Thoracic aorta (tissue), 2 donors: ENCODE measurements at places on chromosomes 16 and 17.
A peak's percentile ranks its signal among the peaks of the same experiment; 100 is the strongest.

DNA sequence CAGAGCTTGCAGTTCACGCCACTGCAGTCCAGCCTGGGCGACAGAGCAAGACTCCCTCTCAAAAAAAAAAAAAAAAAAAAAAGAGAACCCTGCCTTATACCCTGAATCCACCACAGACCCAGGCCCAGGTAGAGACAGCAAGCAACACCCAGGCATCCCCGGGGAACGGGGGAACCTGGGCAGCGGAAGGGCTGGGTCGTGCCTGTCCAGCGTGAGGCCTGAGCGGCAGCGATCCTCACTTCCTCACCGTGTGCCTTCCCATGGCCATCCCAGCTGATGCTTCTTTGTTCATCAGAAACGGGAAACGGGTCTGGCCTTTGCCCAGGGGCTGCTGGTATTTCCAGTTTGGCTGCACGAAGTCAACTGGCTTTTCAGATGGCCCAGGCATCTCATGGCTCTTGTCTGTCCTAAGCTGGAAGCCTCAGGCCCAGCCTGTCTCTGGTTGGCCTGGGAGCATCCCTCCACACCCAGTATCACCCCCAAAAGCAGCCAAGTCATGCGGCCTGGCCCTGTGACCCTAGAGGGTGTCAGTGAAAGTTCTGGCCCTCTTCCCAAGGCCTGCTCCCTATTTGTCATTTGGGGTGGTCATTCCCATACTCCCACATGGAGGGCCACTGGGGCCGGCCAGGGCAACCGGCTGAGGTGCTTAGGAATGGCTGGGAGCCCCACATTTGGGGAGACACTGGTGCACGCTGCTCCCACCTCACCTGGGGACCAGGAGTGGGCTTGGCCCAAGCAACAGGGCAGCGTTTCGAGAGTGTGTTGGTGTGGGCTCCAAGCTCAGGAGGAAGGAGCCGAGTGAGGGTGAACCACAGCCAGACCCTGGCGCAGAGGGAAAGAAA, 20.1 kb downstream of the FAM83G start:
- H3K4me1 ChIP-seq, result no peaks in the 10 kb centered on the region
- no peaks in the 10 kb centered on the region for H3K27me3 ChIP-seq
- no peak overlapping the region for H3K27ac ChIP-seq
- no peak for DNase-seq
- H3K36me3 ChIP-seq, result peaks cover 19% of the 10 kb centered on the region

GRCh38 chr17:58267347-58268324, 13.1 kb downstream of the MPO start:
- H3K4me3 ChIP-seq, result no peak overlapping the region
- H3K27ac ChIP-seq, result no peak overlapping the region
- no peaks in the 10 kb centered on the region for H3K36me3 ChIP-seq
- H3K27me3 ChIP-seq, result no peaks in the 10 kb centered on the region
- DNase-seq, result no peak

GRCh38 chr16:25126820-25127232, 15.3 kb downstream of the LCMT1 start:
- no peak overlapping the region for H3K27ac ChIP-seq
- H3K27me3 ChIP-seq, result no peaks in the 10 kb centered on the region
- H3K4me3 ChIP-seq, result no peak overlapping the region
- no peaks in the 10 kb centered on the region for H3K36me3 ChIP-seq

DNA sequence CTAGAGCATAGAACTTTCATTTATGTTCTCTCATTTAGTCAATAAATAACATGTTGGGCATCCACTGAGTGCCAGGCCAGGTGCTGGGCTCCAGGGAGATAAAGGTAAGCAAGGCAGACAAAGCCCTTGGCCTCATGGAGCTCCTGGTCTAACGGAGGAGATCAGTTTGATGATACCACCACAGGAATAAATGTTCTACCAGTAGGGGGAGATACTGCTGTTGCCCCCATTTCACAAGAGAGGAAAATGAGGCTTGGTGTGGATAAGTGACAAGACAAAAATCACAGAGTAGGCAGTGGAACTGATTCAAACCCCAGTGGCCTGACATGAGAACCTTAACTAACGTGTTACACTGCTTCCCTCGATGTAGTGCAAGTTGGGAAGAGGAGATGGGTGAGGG, 80.4 kb upstream of the ERCC4 start:
- H3K27me3 ChIP-seq, result no peaks in the 10 kb centered on the region
- no peaks in the 10 kb centered on the region for H3K4me1 ChIP-seq
- no peaks in the 10 kb centered on the region for H3K36me3 ChIP-seq
- no peak overlapping the region for H3K4me3 ChIP-seq
- H3K27ac ChIP-seq, result no peak overlapping the region
- DNase-seq, result no peak

- H3K36me3 ChIP-seq, result no peaks in the 10 kb centered on the region
- H3K4me3 ChIP-seq, result no peak overlapping the region
- no peak for DNase-seq
These were observed 140.0 kb downstream of the SPACA3 start for GRCh38 chr17:33131620-33132019.

- H3K4me3 ChIP-seq, result peak overlapping the region; percentile 65
- no peaks in the 10 kb centered on the region for H3K27me3 ChIP-seq
- no peak overlapping the region for H3K27ac ChIP-seq
- peaks cover 4% of the 10 kb centered on the region for H3K4me1 ChIP-seq
- no peaks in the 10 kb centered on the region for H3K36me3 ChIP-seq
These were observed 191.5 kb downstream of the SEC14L1 start for GRCh38 chr17:77332034-77332971.

DNA sequence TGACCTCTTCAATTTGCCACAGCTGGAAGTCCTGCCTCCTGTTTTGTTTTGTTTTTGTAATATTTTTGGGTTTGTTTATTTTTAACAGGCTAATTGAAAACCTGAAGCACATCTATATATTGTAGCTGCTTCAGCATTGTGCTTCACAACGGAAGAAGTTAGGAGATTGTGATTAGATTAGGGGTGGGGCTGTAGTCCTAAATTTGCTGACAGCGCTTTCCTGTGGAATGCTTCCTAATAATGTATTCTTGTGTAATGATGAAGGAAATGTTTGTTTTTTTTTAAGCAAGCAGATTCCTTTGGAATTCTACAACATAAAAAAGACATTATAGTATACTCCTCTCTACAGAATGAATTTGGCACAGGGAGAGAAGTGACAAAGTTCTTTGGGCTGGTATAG, 70.1 kb downstream of the NLK start:
- peaks cover 18% of the 10 kb centered on the region for H3K4me1 ChIP-seq
- no peaks in the 10 kb centered on the region for H3K36me3 ChIP-seq
- no peaks in the 10 kb centered on the region for H3K27me3 ChIP-seq
